ENCODE measurements at places on chromosomes 2 and 18.

DNA sequence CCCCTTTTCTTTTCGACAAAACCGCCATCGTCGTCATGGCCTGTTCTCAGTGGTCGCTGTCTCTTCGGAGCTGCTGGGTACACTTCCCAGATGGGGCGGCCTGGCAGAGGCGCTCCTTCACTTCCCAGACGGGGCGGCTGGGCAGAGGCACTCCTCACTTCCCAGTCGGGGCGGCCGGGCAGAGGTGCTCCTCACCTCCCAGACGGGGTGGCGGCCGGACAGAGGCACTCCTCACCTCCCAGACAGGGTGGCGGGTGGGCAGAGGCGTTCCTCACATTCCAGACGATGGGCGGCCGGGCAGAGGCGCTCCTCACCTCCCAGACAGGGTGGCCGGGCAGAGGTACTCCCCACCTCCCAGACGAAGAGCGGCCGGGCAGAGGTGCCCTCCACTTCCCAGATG lies 138.9 kb downstream of the DTNB start:
- no peak for DNase-seq

GRCh38 chr2:149832324-149832723 lies 244.7 kb upstream of the MMADHC start:
- DNase-seq: no peak

GRCh38 chr18:3458378-3458777 lies 8.4 kb downstream of the TGIF1 start:
- no peak for DNase-seq

DNA sequence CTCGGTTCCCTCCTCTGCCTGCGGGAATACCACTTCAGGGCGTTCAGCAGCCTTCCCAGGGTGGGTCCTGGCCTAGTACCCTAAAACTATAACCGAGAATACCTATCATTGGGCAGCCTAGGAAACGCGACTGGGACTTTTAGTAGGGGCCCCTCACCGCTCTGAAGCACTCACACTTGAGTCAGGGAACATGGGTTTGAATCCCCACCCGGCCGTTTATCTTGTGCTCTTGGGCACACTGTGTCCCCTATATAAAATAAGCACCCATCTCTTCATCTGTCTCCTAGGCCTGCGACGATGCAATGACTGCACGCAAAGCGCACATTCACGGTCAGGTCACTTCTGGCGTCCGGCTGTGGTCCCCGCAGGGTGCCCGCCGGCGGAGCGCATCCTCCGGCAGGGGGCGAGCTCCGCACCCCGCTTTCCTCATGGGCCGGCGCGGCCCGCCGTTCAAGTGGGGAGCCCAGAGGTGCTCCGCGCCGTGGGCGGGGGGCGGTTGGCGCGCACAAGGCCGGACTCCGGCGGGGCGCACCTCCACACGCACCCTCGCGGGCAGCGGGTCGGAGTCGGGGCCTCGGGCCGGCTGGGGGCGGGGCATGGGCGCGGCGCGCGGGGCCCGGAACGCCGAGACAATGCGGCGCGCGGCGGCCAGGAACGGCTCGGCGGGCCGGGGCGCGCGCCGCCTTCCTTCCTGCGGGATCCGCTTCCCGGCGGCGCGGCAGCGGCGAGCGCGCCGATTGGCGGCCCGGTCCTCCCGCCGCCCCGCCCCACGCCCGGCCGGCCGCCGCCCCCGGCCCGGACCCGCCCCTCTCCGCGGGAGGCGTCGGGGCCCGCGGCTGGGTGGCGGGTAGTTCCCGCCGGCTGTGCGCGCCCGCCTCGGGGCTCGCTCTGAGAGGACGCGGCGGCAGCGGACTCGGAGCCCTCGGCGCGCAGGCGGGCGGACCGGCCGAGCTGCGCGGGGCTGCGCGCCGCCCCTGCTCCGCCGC lies at the start of gene ASAP2:
Gene ASAP2, plus strand, starts transcription at position 850 of the 986 bp plus-strand sequence. CDS start 293 bp downstream, outside the sequence.
- DNase-seq: no peak

- no peak for DNase-seq
Measured at GRCh38 chr18:37567994-37568359, 2.4 kb upstream of the CELF4 start.

- DNase-seq: no peak
Measured at GRCh38 chr2:28166956-28167355, 225.7 kb upstream of the FOSL2 start.

DNA sequence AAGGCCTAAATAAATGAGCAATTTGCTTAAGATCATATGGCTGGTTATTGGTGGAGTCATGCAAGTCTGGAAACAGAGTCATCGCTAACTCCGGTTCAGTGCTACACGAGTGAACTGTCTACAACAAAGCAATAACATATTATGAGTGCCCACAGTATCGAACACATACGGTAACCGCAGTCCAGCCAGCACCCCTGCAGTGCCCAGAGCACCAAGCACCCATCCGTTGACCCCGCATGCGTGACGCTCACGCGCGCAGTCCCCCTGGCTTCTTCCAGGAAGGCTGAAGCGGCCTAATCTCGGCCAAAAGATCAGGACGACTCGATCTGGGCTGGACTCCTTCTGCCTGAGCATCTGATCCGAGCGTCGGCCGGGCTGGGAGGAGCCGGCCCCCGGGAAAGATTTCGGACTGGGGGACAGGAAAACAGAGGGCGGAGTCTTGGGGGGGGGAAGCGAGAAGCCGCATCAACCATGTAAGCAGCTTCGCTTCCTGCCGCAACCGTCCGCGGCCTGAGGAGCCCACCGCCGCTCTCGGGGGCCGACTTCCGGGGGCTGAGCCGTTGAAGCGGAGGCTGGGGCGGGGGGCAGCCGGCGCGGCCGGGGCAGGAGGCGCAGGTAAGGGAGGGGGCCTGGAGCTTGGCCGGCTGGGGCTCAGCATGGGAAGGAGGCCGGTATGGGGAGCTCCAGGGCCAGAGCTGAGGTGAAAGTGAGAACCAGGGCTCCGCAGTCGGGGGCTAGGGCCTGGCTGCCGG lies at the start of gene PIKFYVE:
Gene PIKFYVE, plus strand, starts transcription at position 455 of the 752 bp plus-strand sequence. CDS start 5,265 bp downstream, outside the sequence.
- DNase-seq: peak; percentile 81

- DNase-seq: no peak
Measured at GRCh38 chr2:53913721-53914120, 54.0 kb upstream of the GPR75 start.

All from stimulated activated CD8-positive, alpha-beta memory T cell treated with anti-CD3 and anti-CD28 coated beads, Interleukin-4, amount 100 ng/mL, for 4 hours (primary cell).